ENCODE measurements at places on chromosomes 2 and 18. TPM values are rescaled to one million over a fixed set of nuclear protein-coding genes. Genes with fewer than 3 reads are reported as not detected.

VAPA gene
- total RNA-seq = 235 TPM

GRCh38 chr2:14313341-14313740, 319.2 kb upstream of the LRATD1 start:
- no peak for DNase-seq

DNA sequence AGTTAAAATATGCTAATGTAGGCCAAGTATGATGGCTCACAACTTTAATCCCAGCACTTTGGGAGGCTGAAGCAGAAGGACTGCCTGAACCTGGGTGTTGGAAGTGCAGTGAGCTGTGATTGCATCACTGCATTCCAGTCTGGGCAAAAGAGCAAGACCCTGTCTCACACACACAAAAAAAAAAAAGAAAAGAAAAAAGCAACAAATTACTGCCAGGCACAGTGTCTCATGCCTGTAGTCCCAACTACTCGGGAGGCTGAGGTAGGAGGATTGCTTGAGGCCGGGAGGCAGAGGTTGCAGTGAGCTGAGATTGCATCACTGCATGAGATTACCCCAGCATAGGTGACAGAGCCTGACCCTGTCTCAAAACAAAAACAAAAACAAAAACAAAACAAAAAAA, 110.6 kb downstream of the PRELID3A start:
- no peak for DNase-seq

MREG gene
- 12.7 TPM for total RNA-seq

ZCCHC2 gene
- 51.9 TPM for total RNA-seq

- DNase-seq = no peak
Measured at GRCh38 chr2:32702303-32703064, 74.6 kb downstream of the TTC27 start.

LIMS4 gene
- total RNA-seq = 1.1 TPM

DNA sequence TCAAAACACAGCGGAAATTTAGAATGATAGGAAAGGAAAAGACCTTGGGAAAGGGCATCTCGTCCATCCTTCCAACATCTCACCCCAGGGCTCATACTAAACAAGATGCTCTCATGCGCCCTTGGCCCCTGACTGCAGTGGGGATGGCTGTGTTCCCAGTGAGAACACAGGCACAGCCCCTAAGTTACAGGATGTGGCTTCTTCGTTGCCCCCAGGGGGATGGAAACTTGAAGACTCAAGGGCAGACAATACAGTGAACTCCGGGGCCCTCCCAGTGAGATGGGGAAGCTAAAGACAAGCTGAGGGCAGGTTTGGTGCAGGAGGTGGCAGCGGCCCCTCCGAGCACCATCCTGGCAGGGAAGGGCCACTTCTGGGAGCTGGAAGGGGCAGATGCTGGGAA, 139.7 kb downstream of the INO80D start:
- DNase-seq = no peak

DNA sequence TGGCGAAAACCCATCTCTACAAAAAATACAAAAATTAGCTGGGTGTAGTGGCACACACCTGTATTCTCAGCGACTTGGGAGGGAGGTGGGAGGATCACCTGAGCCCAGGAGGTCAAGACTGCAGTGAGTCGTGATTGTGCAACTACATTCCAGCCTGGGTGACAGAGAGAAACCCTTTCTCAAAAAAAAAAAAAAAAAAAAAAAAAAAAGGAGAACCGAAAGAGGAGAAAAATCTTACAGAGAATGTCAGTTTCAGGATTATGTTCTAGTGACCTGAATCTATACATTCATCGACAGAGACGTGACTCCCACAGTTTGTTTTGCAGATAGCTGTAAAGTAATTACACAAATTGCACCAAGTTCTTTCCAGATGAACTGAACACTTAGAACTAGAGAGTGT, 187.8 kb downstream of the FTCDNL1 start:
- DNase-seq = no peak

GRCh38 chr2:137500599-137500998, 463.7 kb upstream of the HNMT start:
- DNase-seq = no peak

GRCh38 chr2:3703757-3704355, 481 bp downstream of the DCDC2C start:
- no peak for DNase-seq

- DNase-seq = peak; percentile 39
Measured at GRCh38 chr2:127655209-127656073, 9.5 kb downstream of the GPR17 start.

CFAP65 gene
- total RNA-seq = 7.6 TPM

RGPD8 gene
- total RNA-seq = 16.0 TPM

DNA sequence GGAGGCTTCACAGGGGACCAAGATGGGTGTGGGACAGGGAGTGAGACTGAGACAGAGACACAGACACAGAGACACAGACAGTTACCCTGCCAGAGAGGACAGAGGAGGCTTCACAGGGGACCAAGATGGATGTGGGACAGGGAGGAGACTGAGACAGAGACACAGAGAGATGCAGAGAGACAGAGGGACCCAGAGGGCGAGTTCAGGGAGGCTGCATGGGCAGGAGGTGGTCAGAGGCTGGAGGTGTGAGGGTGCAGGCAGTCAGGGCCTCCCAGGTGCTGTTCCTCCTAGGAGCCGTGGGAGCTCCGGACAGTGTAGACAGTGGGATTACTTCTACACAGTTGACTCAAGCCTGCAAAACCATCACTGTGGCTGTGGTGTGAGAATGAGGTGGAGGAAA, 206.2 kb upstream of the PXDN start:
- no peak for DNase-seq

- DNase-seq = no peak
Measured at GRCh38 chr2:112646791-112647689, 1.3 kb downstream of the SLC20A1 start.

NDC80 gene
- 1.1 TPM for total RNA-seq

DNA sequence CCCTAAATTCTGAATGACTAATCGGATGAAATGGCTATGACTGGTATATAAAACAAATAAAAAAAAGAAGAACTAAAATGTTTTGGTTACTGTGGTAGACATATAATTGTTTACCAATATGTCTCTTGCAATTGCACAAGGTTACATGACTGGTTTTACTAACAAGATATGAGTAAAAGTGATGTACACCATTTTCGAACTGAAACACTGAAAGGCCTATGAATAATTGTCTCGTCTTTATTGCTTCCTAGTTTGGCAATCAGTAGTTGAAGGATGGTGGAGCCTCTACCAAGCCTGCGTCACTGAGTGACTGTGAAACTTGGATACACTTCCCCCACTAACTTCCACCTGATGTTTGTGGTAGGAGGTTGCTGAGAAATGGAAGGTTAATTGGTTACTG, 16.5 kb downstream of the CDH19 start:
- DNase-seq = no peak

DNA sequence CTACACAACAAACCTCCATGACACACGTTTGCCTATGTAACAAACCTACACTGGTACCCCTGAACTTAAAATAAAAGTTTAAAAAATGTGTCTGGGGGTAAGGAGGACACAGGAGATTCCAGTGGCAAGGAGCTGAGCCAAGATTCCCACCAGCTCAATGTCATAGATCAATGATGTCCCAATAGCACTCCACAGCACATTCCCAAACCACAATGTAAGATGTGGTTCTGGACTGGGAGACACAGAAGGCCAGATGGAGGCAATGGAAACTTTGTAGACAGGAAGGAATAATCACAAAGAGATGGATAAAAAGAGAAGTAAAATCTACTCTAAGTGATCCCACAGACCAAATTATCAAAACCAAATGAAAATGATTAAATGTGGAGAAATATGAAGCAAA, 312.4 kb upstream of the SOX11 start:
- no peak for DNase-seq

OBSL1 gene
- total RNA-seq = 49.4 TPM

ATOH8 gene
- 44.9 TPM for total RNA-seq

NFATC1 gene
- 21.4 TPM for total RNA-seq

DNA sequence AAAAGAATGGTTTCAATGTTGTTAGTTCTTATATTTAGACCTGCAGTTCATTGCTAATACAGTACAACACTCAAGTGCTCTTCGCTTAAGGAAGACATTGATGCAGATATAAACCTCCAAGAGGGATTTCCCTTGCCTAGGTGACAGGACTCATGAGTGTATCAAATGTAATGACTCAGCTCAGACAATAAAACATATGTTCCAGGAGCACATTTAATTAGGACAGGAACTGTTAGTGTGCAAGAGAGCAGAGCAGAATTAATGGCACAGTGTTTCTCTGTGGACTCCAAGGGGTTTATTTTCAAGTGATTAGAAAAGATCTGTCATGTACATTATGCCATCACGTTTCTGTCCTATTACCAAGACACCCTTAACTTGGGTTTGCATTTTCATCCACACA, 375.0 kb downstream of the LRRTM4 start:
- DNase-seq = no peak

DNA sequence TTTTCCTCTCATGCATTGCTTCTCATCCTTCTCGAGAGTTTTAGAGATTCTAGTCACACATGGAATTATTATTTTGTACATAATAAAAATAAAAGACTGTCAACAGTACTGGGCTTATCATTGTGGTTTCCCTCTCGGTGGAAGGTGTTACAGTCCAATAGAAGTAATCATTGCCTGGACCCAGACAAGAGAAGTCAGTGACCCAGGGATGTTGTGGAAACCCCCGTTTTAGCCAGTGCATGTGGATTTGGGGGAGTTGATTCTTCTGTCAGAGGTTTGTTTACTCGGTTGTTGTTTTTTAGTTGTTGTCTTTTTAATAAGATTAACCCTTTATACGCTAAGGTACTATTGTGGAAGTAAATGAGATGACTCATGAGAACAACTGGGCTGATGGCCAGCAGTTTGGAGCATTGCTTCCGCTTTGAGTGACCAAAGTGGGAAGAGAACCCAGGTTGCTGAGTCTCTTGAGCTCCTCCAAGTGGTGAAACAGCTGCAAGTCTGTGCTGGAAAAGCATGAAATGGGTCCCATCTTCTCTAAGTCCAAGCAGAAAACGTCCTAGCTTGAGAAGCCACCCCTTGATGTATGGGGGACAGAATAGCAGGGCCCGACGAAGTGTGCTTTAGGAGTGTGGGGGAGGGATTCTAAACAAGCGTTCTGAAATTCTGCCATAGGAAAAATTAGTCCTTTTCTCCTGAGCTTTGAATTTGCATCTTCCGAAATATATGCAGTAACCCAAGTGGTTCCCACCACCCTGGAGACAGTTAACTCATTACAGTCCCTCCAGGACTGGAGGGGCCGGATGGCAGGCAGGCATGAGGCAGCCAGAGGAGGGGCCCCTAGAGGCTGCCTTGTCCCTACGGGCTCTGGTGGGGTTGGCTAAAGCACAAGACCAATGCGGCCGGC, 61.8 kb upstream of the GPR45 start:
- peak; percentile 54 for DNase-seq

GRCh38 chr2:56015711-56016115, 92.1 kb upstream of the EFEMP1 start:
- DNase-seq = no peak

FSIP2 gene
- 0.27 TPM for total RNA-seq

DNA sequence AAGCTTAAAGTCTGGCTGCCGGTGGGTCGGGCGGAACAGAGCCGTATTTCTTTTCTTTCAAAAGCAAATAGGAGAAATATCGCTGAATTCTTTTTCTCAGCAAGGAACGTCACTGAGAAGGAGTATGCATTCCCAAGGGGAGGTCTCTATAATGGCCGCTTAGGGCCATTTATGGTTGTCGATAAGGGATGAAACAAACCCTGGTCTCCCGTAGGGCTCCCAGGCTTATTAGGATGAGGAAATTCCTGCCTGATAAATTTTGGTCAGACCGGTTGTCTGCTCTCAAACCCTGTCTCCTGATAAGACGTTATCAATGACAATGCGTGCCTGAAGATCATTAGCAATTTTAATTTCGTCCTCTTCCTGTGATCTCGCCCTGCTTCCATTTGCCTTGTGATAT, 227.7 kb upstream of the ZEB2 start:
- no peak for DNase-seq

- DNase-seq = no peak
Measured at GRCh38 chr18:62165583-62165982, 21.3 kb downstream of the PIGN start.

HTR2B gene
- total RNA-seq = 0.65 TPM

- no peak for DNase-seq
Measured at GRCh38 chr2:195313962-195314361, 343.1 kb upstream of the SLC39A10 start.

DNA sequence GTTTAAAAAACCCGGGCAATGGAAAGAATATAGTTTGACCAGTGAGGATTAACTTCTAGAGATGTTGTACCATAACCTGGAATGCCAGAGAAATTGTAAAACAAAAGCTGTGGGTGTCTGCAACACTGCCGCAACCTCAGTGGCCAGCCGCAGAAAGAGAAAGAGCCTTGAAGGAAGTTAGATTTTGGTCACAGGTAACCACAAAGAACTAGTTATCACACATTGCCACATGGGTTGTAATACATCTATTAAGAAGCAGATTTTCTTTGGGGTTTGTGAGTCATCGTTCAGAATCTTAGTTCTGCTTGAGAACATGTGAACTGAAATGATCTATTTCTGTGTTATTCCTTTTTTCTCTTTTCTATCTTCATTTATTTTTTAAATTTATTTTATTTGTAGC, 222.9 kb upstream of the AGAP1 start:
- no peak for DNase-seq

DNA sequence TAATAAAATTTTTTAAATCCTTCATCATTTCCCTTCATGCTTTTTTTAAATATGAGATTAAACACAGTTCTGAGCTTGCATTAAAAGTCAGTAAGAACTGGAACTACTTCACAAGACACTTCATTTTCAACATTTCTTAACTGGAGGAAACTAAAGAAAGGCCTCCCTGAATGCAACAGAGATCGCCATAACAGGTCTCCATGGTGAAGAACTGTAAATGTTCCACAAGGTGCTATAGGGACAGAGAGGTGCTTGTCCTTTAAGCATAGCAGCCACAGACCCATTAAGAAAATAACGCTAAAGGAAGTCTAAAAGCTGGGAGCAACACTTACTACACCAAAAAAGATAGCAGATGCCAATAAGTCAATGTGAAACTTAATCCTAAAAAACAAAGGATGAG, 8.5 kb downstream of the STAM2 start:
- DNase-seq = no peak

- no peak for DNase-seq
Measured at GRCh38 chr2:158955842-158956365, 12.5 kb upstream of the TANC1 start.

OR6B3 gene
- total RNA-seq = not detected

GRCh38 chr18:75884728-75885127, 457.2 kb upstream of the SMIM21 start:
- no peak for DNase-seq

GRCh38 chr2:154452906-154453493, 245.5 kb upstream of the KCNJ3 start:
- DNase-seq = no peak

SERPINB7 gene
- total RNA-seq = not detected

GRCh38 chr2:134445985-134446382, 192.1 kb downstream of the MGAT5 start:
- no peak for DNase-seq

DNA sequence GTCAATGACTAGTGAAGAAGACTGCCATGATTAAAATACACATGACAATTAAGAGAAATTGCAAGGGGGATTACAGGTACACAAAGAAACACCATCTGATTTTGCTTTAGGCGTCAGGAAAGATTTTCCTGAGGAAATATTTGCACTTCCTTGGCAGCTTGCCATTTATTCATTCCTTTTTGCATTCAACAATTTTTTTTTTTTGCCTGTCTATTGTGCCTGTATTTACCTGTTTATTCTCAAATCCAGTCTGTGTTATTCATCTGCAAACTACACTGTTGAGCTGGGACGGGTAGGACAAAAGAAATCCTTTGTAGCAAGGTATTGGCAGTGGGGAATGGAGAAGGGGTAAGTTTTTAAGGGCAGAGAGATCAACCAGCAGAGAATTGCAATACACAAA, 31.8 kb downstream of the SMAD2 start:
- DNase-seq = no peak

GRCh38 chr2:2536416-2537056, 205.5 kb upstream of the MYT1L start:
- DNase-seq = no peak

All from lower lobe of right lung (tissue), 2 donors.